Astrocyte of the hippocampus (primary cell): ENCODE measurements at places on chromosomes 3 and 15.

DNA sequence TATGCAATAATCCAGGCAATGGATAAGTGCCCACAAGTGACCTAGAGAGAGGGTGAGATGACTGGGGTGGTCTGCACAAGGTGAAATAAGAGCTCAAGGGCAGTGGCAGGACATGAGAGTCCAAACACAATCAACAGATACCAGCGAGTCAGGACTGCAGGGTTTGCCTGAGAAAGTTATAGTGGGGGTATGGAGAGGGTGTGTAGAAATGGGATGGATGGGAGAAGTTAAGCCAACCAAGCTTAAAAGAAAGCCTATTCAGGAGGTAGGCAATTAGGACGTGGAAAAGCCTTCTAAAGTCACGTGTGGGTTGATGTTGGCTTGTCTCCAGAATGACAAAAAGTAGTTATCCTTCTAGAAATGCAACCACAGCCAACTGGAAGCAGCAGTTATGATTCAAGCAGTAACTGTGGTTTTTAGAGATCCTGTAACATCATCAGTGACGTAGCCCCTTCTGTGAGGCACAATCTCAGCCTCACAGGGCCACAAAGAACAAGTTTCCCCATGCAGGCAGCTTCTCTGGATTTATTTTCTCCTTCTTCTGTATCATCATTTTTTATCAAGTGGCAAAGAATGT, 56.1 kb downstream of the FAM174B start:
- peak; percentile 68 for DNase-seq

DNA sequence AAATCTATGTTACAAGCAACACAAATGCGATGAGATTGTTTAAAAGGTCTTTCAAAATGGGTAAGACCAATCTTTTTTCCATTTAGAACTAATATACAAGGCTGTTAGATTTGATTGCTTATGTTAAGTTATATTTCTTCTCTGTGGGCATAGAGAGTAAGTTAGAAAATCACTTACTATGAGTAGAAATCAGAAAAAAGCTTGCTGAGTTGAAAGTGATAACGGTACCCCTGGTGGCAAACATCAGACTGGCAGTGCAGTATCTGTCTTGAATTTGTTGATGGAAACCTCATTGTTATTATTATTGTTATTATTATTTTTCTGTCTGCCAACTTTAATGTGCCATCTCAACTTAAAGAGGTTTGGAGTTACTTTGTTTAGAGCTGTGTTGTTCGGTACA, 12.4 kb downstream of the CLDN11 start:
- no peak for DNase-seq

DNA sequence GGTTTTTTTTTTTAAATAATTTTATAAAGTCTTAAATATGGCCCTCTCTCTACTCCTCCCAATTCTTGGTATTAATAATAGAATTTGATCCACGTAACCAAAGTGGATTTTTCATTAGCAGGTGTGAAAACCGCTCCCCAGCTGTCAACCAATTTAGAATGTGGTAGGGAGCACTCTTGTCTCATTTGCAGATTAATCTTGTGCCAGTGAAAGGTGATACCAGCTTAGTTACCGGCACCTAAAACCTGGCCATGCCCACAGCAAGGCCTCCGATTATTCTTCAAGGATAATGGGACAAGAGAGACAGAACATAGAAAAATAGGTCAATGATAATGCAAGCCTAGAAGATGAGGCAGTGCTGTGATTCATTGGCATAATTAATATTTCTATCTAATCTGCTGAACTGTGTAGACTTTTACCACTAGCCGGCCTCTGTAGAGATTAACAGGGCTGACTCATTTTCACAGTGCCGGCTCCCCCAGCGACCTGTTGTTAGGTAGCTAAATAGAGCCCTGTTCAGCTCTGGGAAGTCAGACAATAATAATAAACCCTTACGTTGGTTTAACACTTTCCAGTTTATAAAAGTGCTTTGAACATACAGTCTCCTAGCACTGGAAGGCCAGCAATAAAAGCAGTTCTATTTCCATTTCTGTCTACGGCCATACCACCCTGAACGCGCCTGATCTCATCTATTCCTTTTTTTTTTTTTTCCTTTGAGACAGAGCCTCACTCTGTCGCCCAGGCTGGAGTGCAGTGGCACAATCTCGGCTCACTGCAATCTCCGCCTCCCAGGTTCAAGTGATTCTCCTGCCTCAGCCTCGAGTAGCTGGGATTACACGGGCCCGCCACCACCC, 102.9 kb downstream of the SHQ1 start:
- peak; percentile 84 for DNase-seq

- DNase-seq = peak; percentile 82
These were observed 144.3 kb downstream of the ERC2 start for GRCh38 chr3:56323986-56324420.

- DNase-seq = no peak
These were observed 518.8 kb downstream of the MECOM start for GRCh38 chr3:169144731-169145130.

- no peak for DNase-seq
These were observed 75.6 kb downstream of the CHAC1 start for GRCh38 chr15:41028853-41029252.

DNA sequence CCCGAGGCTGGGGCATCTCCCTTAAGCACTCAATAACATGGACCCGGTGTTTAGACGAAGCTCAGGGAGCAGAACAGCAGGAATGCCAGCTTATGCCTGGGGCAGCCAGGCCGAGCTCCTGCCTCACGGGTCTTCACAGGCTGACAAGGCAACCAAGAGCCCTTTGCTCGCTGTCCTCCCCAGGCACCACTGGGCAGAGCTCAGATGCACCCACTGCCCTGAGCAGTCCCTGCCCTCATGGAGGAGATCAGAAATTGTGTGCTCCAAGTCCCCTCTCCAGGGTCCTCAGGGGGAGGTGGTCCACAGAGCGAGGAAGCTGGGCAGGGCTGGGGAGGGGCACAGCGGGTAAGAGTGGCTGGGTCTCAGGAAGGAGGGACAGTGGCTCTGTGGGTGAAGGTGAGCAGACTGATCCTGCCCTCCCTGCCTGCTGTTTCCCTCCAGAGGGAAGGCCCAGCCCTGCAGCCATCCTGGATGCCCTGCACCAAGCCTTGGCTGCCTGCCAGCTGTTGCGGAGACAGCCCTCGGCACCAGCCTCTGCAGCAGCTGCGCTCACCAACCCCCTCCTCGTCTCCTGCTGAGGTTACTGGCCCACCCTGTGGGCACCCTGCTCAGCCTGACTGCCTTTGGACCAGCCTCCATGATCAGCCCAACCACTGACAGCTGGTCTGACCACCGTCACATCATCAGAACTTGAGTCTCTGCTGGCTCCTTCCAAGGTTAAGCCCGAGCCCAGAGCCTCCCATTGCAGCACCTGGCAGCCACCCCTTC, 21.1 kb upstream of the GP9 start:
- DNase-seq = peak; percentile 44

DNA sequence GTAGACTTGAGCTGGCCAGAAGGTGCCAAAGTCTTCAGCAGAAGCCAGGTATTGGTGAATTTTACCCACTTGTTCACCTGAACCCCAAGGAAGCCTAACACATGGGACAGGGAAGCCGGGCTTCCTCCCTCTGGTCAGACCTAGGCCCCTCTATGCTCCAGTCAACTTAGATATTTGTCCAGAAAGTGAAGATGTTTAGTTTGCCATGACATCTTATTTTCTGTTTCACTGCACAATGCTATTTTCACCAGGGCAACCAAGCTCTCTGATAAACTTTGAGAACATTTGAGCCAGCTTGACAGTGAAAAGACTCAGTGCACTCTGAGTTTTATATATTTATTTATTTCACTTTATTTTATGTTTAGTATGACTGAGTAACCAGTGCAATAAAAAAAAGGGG, 71.0 kb downstream of the SOX14 start:
- no peak for DNase-seq

- DNase-seq = no peak
These were observed 75.6 kb downstream of the FAM174B start for GRCh38 chr15:92579931-92580470.

GRCh38 chr3:77449459-77450350, 409.8 kb downstream of the ROBO2 start:
- DNase-seq = peak; percentile 17

DNA sequence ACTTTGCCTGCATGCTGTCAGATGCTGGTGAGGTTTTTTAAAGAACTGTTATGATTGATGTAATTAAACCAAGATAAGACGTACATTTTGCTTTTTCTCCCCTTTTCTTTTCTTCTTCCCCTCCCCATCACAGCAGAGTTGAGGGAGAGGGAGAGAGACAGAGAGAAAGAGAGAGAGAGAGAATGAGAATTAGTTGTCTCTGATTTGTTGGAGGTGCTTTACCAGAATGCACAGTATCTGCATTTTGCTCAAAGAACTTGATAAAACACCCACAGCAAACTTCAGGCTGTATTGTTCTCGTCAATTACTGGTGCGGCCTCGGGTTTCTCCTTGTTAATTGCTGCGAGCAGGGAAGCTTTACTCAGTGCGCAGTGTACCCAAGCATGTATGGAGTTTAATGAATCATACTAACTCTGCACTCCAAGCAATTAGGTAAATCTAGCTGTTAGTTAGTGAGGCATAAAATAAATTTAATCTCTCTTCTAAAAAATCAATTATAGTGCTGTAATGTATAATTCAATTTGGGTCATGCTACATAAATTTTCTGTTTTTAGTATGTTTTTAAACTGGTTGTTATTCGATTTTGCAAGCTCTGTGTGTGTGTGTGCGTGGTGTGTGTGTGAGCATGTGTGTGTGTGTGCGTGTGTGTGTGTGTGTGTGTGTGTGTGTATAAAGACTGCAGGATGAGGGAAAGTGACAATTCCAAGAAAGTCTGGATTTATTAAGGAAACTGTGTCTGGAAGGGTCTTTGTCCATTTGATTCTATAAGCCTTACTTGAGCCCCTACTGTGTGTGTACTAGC, 273.4 kb downstream of the TLE3 start:
- DNase-seq = peak; percentile 56

DNA sequence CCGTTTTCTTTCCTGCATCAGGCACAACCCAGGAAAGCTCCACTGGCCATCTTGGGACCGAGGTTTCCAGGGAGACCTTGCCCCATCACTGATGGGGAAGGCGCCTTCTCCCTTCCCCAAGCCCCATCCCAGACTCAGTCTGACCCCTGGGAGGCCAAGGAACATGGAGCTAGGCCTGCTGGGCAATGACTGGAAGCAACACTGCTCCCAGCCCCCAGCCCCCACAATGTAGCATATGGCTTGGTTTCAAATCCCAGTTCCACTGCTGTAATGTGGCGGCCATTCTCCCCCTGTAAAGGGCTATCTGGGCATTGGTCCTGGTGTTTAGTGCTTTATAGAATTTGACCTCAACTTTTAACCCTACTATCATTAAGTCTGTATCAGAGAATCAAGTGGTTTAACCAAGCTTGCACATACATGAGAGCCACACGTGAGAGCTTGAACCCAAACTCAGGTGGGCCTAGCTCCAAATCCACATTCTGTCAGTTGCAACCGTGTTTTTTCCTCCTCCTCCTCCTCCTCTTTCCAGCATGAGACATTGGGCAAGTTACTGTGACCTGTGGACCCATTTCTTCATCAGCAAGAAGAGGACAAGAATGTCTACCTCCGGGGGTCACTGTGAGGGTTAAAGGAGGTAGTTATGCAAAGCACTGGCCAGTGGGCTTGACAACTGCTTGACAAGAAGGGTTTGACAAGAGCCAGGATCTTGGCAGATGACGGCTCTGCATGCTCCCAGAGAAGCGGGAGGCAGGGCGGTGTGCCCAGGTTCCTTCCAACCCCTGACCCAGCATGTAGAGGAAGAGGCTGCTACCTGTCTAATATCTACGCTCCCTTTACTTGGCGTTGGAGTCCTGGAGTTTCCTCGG, 37.4 kb downstream of the KLHL25 start:
- DNase-seq = no peak

DNA sequence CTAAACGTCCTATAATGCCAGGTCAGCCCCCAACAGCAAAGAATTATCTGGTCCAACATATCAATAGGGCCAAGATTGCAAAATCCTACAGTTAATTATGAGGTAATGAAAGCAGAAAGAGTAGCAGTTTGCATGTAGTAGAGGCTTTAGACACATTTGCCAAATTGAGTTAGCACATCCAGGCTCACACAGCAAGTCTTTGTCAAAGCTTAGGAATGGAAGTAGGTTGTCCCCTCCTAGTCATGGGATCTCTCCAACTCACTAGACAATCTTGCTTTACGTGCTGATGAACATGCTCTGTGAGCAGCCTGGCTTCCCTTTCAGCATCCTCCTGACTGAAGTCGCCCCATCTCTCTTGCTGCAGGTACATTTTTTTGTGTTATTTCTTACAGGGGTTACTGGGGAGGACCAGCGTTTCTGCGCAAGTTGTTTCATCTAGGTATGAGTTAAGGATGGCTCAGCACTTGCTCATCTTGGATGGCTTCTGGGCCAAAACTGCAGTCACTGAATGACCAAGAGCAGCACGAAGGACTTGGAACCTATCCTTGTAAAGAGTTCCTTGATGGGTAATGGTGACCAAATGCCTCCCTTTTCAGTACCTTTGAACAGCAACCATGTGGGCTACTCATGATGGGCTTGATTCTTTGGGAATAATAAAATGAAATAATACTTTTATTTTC, 55.9 kb downstream of the SQOR start:
- DNase-seq = no peak

DNA sequence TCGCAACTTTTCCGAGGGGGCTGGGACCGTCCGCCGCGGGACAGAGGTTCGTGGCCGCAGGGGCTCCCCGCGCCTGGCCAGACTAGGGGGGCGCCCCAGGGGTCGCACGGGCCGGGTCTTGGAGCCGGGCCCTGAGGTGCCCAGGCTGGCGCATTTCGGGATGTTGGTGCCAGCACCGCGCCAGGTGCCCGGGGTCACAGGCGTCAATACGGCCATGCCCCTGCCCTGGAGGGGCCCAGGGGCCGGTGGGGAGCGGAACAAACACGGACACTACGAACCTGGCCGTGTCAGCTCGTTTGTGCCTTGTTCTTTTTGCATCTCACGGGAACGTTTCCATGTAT, 366 bp downstream of the TM6SF1 start:
- DNase-seq = no peak

DNA sequence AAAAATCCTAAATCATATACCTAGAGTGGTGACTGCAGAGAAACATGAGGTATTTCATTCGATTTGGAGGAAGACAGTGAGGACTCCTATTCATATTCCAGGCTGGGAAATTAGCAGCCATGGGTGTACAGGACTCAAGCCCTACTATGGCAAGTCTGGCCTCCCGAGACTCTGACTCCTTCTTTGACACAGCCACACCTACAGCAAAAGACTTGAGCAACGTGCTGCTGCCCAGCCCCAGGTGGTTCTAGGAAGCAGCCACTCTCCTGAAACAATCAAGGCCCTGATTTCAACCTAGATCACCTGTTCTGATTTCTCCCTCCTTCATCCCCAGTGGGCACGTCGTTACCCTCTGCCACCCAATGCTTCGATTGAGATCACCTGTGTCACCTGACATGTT, 84.0 kb upstream of the ATP11B start:
- no peak for DNase-seq

DNA sequence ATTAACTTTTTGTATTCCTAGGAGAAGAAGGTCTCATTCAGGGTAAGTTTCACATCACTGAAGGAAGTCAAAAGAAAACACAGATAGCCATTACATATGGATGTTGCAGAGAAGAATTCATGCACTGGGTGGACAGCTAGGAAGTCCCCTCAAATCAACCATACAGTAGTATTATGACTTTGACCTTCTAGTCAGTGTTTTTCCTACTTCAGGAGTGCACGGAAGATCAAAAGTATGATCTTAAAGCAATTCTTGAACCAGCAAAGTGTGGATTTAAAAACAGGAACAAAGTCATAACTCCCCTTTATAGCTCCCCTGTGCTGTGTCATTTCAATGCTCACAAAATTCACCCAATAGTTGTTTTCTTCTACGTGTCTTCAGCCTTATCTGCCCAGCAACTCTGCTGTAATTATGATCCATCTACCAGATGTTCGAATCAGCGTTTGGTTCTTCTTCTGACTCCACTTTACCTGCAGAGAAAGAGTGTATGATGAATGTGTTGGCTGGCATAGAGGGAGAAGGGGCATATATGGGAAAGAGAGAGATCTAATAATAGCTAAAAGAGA, 118.1 kb upstream of the MEIS2 start:
- DNase-seq = no peak
